ENCODE measurements at places on chromosomes 11 and 22. TPM values are rescaled to one million over a fixed set of nuclear protein-coding genes. Genes with fewer than 3 reads are reported as not detected.

Gene MMP11
- polyA plus RNA-seq: 20.2 TPM

Gene GAB4
- polyA plus RNA-seq: 0.06 TPM

Gene NTM
- polyA plus RNA-seq: 45.1 TPM

Gene UBQLN3
- polyA plus RNA-seq: not detected

Gene CCDC87
- polyA plus RNA-seq: 0.35 TPM

Gene HEPHL1
- not detected for polyA plus RNA-seq

Gene NCF4
- polyA plus RNA-seq: 2.1 TPM

Gene CHEK2
- 15.9 TPM for polyA plus RNA-seq

Gene OR8H2
- polyA plus RNA-seq: not detected

Gene SLC6A5
- 0.15 TPM for polyA plus RNA-seq

Gene C1QTNF5
- polyA plus RNA-seq: 23.7 TPM

Gene OR2AG2
- not detected for polyA plus RNA-seq

Gene OR5B21
- not detected for polyA plus RNA-seq

Gene GGT1
- polyA plus RNA-seq: 42.8 TPM

Gene SMC1B
- 0.13 TPM for polyA plus RNA-seq

Gene DDTL
- 8.0 TPM for polyA plus RNA-seq

Gene OR4A16
- polyA plus RNA-seq: not detected

Gene OR52I2
- not detected for polyA plus RNA-seq

Gene OR52H1
- polyA plus RNA-seq: not detected

Gene DNAL4
- polyA plus RNA-seq: 38.3 TPM

Gene KCNE3
- 28.4 TPM for polyA plus RNA-seq

Gene TPBGL
- 0.06 TPM for polyA plus RNA-seq

Gene C11orf97
- polyA plus RNA-seq: 0.29 TPM

Gene OR8G1
- not detected for polyA plus RNA-seq

Gene SFI1
- polyA plus RNA-seq: 46.7 TPM

Gene SIK2
- 22.2 TPM for polyA plus RNA-seq

Gene MS4A6E
- polyA plus RNA-seq: not detected

Gene PRDM11
- 21.4 TPM for polyA plus RNA-seq

Gene RCOR2
- polyA plus RNA-seq: 12.8 TPM

Gene SLCO2B1
- polyA plus RNA-seq: 11.6 TPM

Gene CACNA1I
- polyA plus RNA-seq: 0.09 TPM

Gene TYR
- polyA plus RNA-seq: 0.09 TPM

Gene NAV2
- 94.9 TPM for polyA plus RNA-seq

Gene CYP2D6
- polyA plus RNA-seq: 5.0 TPM

Gene GRIA4
- polyA plus RNA-seq: 1.0 TPM

Gene BBOX1
- 50.4 TPM for polyA plus RNA-seq

Gene OR10D3
- not detected for polyA plus RNA-seq

Gene CRYAB
- 46.0 TPM for polyA plus RNA-seq

Gene LUZP2
- polyA plus RNA-seq: 1.7 TPM

Gene NXPE4
- polyA plus RNA-seq: not detected

Gene C22orf31
- polyA plus RNA-seq: 1.8 TPM

Gene P4HA3
- 0.72 TPM for polyA plus RNA-seq
